ENCODE measurements at places on chromosomes 4 and X.

GRCh38 chrX:1434871-1435240 is 17.9 kb downstream of the ASMTL start:
- H3K4me1 ChIP-seq: no peaks in the 10 kb centered on the region
- peaks cover 34% of the 10 kb centered on the region for H3K36me3 ChIP-seq
- H3K27ac ChIP-seq: no peak overlapping the region
- H3K4me3 ChIP-seq: no peak overlapping the region
- H3K27me3 ChIP-seq: no peaks in the 10 kb centered on the region

GRCh38 chr4:9942139-9942538 is 79.2 kb downstream of the SLC2A9 start:
- H3K4me1 ChIP-seq: no peaks in the 10 kb centered on the region
- H3K4me3 ChIP-seq: no peak overlapping the region
- H3K36me3 ChIP-seq: no peaks in the 10 kb centered on the region
- no peak overlapping the region for H3K27ac ChIP-seq
- no peak for DNase-seq

- H3K4me1 ChIP-seq: peaks cover 4% of the 10 kb centered on the region
- H3K27ac ChIP-seq: no peak overlapping the region
- H3K4me3 ChIP-seq: no peak overlapping the region
- no peak for DNase-seq
- H3K36me3 ChIP-seq: no peaks in the 10 kb centered on the region
Observed at GRCh38 chr4:13704035-13704434, 76.5 kb upstream of the BOD1L1 start.

DNA sequence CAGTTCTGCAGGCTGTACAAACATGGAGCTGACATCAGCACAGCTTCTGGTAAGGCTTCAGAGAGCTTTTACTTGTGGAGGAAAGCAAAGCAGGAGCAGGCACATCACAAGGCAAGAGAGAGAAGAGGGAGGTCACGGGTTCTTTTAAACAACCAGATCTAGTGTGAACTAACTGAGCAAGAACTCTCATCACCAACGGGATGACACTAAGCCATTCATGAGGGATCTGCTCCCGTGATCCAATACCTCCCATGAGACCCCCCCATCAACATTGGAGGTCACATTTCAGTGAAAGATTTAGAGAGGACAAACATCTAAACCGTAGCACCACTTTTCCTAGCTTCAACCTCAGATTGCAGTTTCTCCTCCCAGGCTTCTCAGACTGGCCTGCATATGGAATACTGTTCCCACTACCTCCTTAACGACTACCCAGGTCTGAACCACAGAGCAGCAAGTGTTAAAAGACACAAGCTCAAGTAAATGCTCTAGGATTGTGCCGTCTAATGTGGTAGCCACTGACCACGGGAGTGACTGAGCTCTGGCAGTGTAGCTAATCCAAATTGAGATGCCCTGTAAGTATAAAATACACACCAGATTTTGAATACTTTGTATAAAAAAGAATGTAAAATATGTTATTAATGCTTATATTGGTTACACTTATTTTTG is 192.7 kb downstream of the PTTG2 start:
- H3K4me1 ChIP-seq: peaks cover 23% of the 10 kb centered on the region
- no peaks in the 10 kb centered on the region for H3K36me3 ChIP-seq
- H3K27me3 ChIP-seq: no peaks in the 10 kb centered on the region
- no peak for DNase-seq

GRCh38 chr4:85457752-85458467 is 17.0 kb upstream of the ARHGAP24 start:
- H3K27ac ChIP-seq: no peak overlapping the region
- no peaks in the 10 kb centered on the region for H3K27me3 ChIP-seq
- no peaks in the 10 kb centered on the region for H3K4me1 ChIP-seq
- no peak overlapping the region for H3K4me3 ChIP-seq
- DNase-seq: no peak

DNA sequence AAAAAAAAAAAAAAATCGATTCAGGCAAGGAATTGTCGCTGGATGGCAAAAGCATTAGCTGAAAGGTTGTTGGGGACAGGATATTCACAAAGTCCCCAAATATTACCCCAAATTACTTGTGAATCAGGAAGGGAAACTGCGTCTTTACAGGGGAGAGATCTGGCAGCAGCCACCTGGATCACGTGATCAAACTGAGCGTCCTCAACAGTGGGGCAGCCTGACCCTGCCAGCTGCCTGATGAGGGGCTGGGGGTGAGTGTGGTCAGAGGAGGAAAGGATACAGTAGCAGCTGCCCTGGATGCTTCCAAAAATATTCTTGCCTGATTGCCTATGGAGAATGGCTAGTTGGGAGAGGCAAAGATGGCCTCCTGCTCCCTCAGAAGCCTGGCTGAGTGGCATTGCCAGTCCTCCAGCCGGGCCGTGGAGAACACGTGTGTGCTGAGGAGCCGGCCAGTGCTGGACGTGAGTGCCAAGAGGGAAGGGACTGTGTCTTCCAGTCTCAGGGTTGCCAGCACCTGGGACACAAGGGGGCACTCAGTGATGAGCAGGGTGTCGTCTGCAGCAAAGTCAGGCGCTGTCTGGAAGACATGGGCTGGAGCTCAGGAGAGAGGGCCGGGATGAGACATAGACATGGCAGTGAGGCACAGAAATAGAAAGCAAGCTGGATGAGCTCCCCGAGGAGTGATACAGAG is 3.0 kb upstream of the LAGE3 start:
- no peak for DNase-seq
- no peak overlapping the region for H3K4me3 ChIP-seq
- no peak overlapping the region for H3K27ac ChIP-seq

DNA sequence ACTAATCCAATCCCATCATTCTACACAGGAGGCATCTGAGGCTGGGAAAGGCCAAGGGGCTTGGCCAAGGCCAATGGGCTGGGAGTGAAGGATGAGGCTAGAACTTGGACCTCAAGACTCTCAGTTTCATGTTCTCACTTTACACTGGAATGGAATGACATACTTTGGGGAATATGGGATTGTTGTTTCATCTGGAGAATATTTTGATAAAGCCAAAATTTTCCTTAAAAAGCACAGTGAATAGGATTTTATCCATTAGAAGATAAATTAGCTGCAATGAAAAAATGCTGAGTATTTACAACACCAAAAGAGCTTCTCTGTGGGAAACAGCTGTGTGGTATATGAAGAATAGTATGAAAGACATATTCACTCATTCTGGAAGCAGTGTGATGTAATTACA is 29.3 kb downstream of the SMIM20 start:
- H3K36me3 ChIP-seq: no peaks in the 10 kb centered on the region
- H3K4me3 ChIP-seq: no peak overlapping the region
- H3K27ac ChIP-seq: no peak overlapping the region
- peak; percentile 20 for DNase-seq
- H3K27me3 ChIP-seq: peaks cover 7% of the 10 kb centered on the region
- peaks cover 1% of the 10 kb centered on the region for H3K4me1 ChIP-seq

DNA sequence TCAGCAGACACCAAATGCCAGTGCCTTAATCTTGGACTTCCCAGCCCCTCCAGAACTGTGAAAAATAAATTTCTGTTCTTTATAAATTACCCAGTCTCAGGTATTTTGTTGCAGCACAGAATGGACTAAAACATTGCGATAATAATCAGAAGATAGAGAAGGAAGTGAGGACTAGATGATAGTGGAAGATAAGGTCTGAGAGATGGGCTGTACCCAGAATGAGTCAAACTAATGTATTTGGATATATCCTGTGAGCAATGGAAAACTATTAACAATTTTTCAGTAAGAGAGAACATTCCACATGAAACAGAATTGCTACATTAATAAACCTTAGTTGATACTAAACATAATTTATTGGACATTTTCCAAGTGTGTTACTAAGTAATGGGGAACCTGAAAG is 93.3 kb downstream of the FANCB start:
- H3K36me3 ChIP-seq: no peaks in the 10 kb centered on the region
- no peaks in the 10 kb centered on the region for H3K4me1 ChIP-seq
- H3K27me3 ChIP-seq: no peaks in the 10 kb centered on the region
- DNase-seq: no peak
- no peak overlapping the region for H3K27ac ChIP-seq

DNA sequence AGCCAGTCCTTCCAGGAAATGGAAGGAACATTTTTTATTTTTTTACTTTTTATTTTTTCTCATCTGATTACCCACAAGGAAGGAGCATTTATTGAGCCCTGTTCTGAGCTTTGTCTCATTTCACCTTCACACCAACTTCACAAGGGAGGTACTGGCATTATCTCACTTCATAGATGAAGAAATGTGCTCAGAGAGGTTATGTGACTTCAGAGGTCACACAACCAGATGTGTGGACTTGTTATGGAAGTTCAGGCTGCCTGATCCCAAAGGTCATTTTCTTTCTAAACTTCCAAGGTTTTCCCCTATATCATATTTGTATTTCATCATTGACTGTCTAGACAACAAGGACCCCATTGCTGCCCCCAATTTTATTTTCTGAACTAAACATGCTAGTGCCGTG is 160.3 kb downstream of the DCLK2 start:
- peak; percentile 38 for DNase-seq
- H3K27me3 ChIP-seq: no peaks in the 10 kb centered on the region

DNA sequence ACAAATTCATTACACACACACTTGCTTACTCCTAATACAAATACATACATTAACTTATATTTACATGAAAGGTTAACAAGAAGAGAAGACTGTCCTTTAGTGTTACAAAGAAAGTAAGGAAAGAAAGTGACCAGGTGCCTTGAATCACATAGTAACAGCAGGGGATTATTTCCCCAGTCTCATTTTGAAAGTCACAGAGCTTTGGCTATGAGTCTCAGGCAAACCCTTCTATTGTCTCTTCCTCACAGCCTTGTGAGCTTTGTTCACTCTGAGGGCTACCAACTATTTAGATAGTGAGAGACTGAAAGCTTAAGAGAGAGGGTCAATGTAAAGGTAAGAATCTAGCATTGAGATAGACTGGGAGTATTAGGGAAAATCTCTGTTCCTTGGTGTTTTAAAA is 161.6 kb downstream of the NPNT start:
- H3K36me3 ChIP-seq: no peaks in the 10 kb centered on the region
- peaks cover 2% of the 10 kb centered on the region for H3K4me1 ChIP-seq
- H3K27me3 ChIP-seq: no peaks in the 10 kb centered on the region
- no peak for DNase-seq
- H3K27ac ChIP-seq: no peak overlapping the region
- H3K4me3 ChIP-seq: no peak overlapping the region

All from IMR-90 (cell line).